Activated CD4-positive, alpha-beta T cell treated with anti-CD3 and anti-CD28 coated beads, Interleukin-2, amount 50 U/mL, for 4 hours (primary cell): ENCODE measurements at places on chromosomes 4 and X.

GRCh38 chr4:142372530-142373260, 473.4 kb downstream of the INPP4B start:
- DNase-seq: no peak

GRCh38 chr4:10096201-10096977, 20.2 kb downstream of the WDR1 start:
- peak; percentile 79 for DNase-seq

DNA sequence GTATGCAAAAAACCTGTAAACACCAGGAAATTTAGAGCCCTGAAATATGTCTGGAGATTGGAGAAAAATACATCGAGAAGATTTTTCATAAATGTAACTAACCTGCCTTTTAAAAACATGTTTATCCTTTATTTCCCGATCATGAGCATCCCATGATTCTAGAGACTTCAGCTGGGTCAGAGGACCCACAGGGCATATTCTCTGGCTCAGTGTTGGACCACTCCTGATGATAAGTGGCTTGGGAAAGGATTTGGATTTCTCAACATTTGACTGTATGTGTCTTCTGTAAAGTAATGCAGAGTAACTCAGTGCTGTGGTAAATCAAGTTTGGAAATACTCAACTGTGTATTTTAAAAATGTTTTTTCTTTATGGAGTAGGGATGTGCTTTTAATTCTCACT, 40.0 kb upstream of the ANK2 start:
- no peak for DNase-seq

DNA sequence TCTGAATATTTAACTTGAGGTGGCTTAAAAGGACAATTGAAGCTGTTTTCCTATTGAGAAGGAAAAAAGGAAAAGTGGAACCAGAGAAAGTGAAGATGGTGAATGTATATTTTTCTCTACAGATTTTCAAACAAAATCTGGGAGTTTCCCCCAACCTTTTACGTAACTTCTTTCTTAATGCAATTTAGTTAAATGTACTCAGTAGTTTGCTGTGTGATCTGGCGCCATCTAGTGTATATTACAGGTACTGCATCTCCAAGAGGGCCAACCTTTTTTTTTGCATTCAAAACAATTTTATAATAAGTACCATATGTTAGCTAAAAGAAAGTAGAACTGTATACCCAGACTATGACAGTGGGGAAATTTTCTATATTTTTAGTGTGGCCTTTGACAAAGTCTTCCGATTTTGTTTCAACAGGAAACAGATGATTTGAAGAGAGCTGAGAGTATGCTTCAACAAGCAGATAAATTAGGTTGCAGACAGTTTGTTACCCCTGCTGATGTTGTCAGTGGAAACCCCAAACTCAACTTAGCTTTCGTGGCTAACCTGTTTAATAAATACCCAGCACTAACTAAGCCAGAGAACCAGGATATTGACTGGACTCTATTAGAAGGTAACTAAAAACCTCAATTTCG, 82.0 kb downstream of the PLS3 start:
- DNase-seq: peak; percentile 0

DNA sequence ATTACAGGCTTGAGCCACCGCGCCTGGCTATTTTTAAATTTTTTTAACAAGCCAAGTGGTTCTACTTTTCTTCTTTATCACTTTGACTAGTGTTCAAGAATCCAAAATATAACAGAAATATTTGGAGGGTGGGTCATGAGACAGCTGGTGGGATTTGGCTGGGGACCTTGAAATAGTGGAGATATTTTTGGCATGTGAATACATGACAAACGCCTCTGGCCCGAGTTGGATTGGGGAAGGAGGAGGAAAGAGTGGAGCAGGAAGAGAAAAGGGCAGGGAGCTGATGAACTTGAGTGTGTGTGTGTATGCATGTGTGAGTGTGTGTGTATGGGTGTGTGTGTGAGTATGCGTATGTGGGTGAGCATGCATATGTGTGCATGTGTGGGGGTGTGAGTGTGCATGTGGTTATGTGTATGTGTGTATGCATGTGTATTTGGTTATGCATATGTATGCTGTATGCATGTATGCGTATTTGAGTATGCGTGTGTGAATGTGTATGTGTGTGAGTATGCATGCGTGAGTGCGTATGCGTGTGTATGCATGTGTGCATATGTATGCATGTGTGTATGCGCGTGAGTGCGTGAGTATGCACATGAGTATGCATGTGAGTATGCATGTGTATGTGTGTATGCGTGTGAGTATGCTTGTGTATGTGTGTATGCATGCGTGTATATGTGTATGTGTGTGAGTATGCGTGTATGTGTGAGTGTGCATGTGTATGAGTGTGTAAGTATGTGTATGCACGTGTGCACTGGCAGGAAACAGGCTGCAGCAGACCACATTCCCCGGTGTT, 49.6 kb downstream of the JADE1 start:
- DNase-seq: no peak

DNA sequence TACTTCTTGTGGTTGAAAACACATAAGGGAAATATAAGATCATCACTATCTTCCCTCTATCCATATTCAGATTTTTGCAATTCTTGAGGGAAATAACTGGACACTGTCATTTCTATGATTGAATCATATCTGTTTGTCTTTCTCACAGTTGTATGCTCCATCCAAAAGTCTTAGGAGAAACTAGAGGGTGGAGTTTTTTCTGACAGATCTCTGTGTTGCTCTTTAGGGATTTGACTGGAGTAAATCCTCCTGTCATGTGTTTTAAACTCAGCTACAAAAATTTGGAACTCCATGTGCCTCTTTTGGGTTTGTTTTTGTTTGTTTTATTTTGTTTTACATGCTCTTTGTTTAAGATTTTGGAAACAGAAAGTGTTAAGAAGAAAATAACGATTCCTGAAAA, 136.5 kb downstream of the SPATA18 start:
- DNase-seq: no peak

GRCh38 chrX:24117258-24117657, 32.3 kb upstream of the ZFX start:
- no peak for DNase-seq

- no peak for DNase-seq
Observed at GRCh38 chr4:188016754-188017153, 21.2 kb downstream of the ZFP42 start.

DNA sequence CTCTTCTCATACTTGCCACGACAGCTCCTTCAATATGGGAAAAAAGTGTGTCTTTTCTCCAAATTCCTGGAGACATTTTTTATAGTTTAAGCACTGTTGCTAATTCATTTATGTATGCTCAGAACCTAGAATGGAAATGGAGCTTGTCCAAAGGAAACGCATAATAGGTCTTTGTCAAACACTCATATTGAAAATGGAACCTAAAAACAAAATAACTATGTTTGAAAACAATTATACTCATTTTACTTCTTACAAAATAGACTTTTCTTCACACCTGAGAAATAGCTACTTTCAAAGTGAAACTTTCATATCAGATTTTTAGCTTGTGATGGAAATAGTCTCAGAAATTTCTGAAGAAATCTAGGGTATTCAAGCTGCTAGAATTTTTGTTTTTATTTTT, 529.7 kb upstream of the BOD1L1 start:
- DNase-seq: no peak

DNA sequence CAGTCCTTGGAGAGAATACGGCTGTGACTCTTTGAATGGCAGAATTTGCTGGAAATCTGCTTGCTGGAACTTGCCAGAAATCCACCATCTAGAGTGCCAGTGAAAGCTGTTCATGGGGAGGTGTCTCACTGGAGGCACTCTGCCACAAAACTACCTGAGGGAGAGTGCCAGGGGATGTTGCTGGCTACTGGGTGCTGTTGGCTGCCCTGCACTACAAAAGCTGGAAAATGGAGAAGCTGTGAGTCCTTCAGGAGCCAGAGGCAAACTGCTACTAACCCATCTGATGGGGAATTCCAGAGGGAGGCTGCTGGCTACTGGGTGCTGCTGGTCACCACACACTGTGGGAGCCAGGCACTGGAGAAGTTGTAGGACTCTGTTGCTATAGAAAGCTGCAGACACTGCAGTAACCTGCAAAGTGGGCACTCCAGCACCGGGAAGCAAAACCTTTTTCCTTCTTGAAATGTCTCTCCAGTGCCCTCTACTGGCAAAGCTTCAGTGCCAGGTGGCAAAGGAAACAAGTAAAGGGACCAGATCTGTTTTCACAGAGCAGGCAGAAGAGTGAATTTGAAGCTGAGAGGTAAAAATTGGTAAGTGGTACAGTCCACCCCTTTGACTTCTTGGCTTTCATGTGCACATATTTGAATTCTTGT, 47.8 kb upstream of the HSD17B10 start:
- peak; percentile 15 for DNase-seq

DNA sequence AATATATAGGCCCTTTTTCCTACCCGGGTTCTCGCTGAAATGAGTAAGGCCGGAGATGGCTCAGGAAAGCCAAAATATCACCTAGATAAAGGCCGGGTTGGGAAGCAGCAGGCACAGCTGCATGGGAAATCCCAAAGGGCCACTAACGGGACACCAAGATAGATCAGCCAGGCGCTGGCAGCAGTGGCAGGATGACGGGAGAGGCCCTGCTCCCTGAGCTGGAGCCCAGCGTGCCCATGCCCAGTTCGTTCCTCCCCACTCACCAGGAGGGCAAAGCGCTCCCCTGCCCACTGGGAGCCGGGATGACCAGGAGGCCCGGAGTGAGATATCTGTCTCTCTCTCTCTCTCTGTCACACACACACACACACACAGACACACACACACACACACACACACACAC, 109.8 kb downstream of the DCTD start:
- no peak for DNase-seq

DNA sequence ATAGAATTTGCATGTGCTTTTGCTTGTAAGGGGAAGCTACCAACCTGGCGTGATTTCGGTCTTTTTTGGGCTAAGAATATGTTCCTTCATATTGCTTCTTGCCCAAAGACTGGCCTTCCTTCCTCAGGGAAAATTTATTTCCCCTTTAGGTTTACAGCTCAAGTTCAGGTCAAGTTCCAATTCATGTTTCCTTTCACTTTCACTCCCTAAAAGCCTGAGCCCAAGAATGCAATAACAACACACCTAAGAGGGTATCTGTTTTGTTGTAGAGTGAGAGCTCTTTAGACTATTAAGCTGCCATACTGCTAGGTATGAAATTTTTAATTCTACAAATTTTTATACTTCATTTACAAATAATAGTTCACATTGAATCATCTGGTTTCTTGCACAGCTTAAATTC, 299.6 kb downstream of the TLL1 start:
- DNase-seq: no peak

DNA sequence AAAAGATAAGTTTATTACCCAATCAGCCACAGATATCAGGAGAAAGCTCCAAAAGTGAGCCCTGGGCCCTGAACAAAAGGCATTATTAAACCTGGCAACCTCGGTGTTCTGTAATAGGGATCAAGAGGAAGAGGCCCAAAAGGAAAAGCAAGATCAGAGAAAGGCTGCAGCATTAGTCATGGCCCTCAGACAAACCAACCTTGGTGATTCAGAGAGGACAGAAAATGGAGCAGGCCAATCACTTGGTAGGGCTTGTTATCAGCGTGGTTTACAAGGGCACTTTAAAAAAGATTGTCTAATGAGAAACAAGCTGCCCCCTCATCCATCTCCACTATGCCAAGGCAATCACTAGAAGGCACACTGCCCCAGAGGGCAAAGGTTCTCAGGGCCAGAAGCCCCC, 75.7 kb downstream of the AGTR2 start:
- no peak for DNase-seq

- no peak for DNase-seq
Observed at GRCh38 chr4:183838987-183839712, 66.0 kb upstream of the STOX2 start.

DNA sequence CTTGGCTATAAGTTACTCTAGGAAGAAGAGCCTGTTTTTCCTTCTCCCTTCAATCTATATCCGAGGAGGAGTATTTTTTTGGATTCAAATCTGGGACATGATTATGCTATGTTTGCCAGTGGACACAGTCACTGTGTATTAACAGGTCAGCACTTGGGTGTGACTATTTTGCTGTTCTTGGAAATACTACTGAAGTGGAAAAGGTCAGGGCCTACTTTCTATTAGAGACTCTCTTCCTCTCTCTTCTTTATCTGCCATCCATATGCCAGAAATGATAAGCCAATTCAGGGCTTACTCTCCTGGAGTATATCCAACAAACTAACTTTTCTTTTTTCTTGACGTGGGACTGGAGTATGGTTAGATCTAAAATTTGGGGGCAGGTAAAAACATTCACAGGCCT, 40.5 kb downstream of the MID1IP1 start:
- DNase-seq: no peak

DNA sequence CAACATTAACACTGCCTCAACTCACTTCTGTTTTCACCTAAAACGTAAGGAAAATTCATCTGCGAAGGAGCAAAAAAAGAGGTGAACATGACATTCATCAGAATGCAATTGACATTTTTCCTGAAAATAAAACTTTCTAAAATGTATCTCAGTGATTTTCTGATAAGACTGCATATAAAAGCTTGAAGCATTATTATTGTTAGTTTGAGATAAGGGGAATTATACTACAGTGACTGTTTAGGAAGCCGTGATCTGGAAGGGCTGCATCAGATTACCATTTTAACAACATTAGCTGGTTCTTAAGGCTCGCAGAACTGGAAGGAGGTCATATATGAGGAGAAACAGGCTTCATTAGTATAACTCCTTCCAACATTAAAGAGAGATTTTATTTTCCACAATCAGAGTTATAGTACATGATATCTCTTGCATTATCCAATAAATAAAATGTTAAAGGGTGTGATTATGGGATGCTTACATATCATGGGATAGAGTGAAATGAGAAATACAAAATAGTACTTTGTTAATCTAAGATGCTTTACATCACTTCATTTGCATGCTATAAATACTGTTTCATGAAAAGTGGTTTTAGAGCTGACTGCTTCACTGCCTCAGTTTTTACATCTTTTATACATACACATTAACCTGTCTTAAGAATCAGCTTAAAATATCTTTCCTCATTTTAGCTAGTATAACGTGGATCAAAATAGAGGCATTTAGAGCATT, 1820.1 kb upstream of the TENM3 start:
- no peak for DNase-seq

DNA sequence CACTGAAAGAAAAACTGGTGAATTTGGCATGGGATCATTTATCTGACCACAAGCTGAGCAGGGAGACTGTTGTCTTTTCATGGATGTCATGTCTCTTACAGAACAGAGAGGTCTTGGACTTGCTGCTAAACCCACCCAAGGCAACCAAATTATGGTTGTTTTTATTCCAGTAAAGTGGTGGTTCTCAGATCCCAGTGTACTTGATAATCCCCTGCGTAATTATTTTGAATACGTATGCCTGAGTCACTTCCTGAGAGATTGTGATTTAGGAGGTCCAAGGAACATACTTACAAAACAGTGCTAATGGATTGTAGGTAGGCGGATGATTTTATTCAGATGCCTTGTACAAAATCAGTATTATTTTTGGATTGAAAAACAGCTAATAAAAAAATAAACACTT, 585.6 kb downstream of the IL1RAPL1 start:
- no peak for DNase-seq

DNA sequence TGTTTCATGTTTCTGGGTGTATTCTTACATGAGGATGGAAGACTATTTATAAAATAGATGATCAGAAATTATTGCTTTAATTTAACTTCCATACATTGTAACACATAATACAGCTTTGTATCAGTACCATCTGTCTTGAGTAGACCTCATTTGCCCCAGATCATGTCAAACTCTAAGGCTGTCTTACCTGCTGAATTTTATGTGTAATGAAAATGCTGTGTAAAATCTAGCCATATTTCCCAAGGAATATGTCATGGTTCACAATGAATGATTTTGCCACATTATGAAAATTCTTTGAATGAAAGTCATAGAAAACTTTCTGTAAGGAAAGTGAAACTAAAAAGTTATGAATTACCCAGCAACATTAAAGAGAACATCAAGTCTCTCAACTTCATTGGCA, 7.4 kb downstream of the BDH2 start:
- no peak for DNase-seq
